ENCODE measurements at places on chromosomes 12 and 14.

- no peak for DNase-seq
Measured at GRCh38 chr12:109020146-109020795, 597 bp downstream of the SVOP start.

DNA sequence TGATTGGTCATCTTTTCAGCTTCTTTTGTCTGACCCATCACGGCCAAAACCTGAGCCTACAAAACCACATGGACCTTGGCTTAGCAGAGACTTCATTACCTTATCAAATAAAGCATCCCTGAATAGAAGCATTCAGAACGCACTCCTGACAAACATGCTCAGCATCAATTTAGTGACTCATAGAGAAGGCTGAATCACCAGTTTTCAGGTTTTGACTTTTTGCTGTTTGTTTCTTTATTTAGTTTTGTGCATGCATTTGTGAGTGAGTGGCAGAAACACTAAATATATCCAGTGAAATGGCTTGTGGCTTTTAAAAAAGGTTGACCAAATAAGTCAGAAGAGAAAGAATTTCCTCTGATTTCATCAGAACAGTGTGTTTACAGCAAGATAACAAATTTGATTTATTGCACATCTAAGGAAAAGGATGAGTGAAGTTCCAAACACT is 19.0 kb upstream of the OVCH1 start:
- DNase-seq, result no peak

DNA sequence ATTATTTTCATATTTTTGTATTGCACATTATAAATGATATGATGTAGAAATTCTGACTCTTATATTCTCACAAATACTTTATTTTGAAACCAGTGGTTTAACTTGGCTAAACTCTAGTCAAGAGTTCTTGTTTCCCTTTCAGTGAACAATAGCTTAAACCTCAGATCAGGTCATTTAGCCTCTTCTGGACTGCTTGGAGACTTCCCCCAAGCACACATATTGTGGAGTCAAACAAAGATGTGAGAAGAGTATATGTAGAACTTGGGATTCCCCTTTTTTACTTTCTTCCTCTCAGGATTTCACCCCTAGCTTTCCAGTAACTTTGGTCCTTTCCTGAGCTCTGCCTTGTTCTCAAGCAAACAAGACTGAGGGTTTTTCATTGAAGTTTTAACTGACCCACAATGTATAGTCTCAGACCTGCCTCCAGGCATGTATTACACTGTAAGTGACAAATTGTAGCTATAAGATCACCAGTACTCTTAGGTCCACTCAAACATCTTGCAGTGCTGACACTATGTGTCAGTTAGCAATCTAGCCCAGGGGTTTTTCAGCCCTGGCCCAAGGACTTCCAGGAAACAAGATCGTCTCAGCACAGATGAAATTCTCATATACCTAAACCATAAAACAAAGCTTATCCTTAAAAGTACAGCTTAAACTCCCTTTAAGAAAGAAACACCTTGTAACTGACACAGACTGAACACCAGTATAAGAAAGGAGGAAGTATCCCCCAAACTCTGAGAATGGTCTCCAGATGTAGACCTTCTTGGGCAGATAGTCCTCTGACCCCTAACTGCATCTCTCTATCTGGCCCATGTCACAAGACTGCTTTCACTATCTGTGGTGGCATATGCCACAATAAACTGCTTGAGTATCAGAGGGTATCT is 98.6 kb downstream of the SLC6A15 start:
- no peak for DNase-seq

DNA sequence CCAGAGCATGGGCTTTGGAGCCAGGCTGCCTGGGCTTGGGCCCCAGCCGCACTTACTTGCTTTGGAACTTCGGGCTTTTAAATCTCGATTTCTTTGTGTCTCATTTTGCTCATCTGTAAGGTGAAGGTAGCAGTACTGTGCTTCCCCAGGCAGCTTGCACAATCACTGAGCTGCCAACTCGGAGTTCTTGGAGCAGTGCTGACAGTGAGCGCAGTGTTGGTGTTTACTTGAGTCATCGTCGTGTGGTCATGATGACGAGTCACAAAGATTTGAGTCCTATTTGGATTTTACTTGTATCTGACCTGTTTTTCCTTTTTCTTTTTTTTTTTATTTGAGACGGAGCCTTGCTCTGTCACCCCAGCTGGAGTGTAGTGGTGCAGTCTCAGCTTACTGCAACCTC is 31.3 kb upstream of the ATF1 start:
- no peak for DNase-seq

GRCh38 chr12:122089077-122089476 is 10.5 kb downstream of the MLXIP start:
- no peak for DNase-seq

DNA sequence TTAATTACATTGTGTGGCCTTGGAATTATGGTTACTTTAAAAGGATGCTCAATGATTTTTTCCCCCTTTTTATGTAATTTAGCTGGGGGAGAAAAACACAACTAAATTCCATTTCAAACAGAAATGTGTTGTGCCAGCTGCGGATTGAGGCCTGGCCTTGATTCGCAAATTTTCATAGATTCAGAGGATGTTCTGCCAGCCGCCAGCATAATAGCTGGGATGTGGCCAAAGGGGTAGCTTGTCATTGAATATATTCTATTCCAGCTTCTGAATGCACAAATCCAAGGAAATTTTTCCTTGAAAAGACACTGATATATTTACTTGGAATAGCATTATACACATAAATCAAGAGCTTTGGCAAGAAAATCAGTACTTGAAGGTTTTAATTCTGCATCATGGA is 43.7 kb downstream of the TRHDE start:
- no peak for DNase-seq

- no peak for DNase-seq
Measured at GRCh38 chr12:104635607-104636343, 179.0 kb downstream of the CHST11 start.

DNA sequence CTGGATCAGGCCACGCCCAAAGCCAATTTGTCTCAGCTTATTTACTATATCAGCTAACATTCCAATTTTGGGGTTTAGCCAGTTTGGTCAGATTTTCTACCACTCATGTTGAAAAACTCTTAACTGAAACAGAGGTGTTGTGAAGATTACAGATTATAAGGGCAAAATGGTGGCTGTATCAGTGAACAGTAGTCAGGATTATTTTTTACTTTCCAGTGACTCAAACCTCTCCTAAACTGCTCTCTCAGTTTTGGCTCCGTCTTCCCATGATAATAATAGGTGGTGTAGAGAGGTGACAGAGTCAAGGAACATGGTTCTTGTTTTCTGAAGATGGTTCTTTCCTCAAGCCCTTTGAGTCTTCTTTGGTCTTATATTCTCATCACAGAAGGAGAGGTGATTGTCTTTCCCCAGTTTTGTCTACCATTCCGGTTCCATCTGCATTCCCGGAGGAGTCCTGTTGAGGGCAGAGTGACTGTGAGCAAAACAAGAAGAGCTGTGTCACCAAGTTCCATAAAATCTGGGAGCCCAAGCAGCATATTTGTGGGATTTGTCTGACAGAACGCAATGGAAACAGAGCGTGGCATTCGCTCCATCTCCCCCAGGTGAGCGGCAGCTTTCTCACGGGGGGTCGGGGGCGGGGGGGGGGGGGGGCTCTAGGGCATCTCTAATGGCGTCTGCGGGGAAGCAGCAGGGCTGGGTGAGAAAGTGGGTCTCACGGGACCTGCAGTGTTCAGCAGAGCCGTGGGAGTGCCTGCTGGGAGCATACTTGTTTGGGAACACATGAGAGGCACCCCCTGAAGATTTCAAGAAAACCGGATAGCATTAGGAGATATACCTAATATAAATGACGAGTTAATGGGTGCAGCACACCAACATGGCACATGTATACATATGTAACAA is 59.1 kb downstream of the TBC1D30 start:
- no peak for DNase-seq

DNA sequence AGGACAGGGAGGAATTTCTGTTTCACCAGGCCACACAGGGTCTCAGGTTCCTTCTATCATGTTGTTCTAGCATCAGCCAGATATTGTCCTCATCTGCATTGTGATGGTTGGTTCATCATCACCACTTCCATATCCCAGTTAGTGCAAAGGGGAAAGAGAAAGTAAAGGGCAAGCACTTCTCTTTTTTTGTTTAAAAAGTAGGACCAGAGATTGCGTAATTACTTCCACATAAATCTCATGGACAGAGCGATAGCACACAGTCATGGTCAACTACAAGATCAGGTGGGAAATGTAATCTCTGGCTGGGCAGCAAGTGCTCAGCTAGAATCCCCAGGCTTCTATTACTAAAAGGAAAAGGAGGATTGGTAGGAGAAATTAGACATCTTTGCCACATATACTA is 155.1 kb downstream of the KIF21A start:
- DNase-seq, result peak; percentile 61

DNA sequence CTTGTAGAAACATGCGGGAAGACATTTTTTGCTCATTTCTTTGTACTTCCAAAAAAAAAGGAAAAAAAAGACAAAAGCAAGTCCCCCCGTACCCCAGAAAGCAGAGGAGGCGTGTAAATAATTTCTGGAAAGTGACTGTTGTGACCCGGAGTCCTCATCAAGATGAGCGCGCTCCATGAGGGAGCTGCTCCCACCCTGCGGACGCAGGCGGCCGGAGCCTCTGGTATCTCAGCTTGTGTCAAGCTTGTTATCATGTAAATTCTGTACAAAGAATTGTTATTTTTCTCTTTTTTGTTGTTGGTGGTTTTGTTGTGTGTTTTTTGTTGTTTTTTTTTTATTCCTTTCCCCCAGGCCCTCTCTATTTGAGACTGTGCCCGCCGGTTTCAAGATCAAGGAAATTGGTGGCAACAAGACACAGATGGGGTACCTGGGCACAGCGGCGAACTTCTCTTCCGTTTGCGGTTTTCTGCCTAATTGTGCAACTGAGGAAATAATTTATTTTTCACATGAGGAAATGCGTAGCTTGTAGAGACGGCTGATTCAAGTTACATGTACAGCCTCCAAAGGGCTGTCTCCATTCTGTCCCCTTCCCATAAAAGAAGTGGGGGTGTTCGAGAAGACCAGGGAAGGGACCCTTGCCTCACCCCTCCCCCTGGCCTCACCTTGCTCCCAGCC is 27.0 kb downstream of the HPD start:
- no peak for DNase-seq

GRCh38 chr12:25713264-25713663 is 160.2 kb upstream of the LMNTD1 start:
- no peak for DNase-seq

DNA sequence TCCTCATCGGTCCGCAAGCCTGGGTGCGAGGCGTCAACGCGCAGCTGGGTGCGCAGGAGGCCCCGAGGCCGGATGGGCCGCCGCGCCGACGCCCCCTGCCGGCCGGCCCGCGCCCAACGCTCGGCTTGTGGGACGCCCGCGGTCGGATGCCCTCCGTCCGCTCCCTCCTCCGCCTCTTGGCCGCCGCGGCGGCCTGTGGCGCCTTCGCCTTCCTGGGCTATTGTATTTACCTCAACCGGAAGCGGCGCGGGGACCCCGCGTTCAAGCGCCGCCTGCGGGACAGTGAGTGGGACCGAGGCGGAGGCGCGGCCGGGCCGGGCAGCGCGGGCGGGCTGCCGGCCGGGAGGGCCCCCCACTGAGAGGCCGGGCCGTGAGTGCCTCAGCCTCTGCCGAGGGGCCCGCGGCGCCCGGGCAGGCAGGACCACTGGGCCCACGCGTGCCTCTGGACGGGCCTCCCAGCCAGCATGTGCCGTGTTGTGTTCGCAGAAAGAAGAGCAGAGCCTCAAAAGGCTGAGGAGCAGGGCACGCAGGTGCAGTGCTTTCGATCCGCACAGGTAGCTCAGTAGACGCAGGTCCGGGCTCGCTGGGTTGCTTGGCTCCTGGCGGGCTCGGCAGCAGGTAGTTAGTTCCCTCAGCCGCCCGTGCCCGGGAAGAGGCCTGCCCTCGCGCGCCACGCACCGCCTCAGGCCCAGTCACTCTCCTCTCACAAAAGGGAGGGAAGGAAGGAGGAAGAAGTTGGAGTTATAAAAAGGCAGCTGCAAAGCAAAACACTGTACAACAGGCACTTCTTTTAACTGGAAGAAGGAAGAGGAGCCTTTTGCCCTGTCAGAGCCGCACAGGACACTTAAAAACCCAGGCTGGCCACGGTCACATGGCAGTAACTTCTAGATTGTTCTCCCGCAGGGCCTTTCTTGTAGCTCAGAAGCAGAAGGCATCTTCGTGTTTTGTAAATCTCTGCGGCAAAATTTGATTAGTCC is at the start of gene TOMM20L:
Gene TOMM20L (plus strand): TSS at position 119 of the 977 bp plus-strand sequence. CDS start 28 bp downstream, at position 147.
- peak; percentile 86 for DNase-seq

- peak; percentile 51 for DNase-seq
Measured at GRCh38 chr12:26701604-26702215, 131.3 kb downstream of the ITPR2 start.

GRCh38 chr14:95088665-95089064 is 68.7 kb downstream of the DICER1 start:
- DNase-seq, result no peak

DNA sequence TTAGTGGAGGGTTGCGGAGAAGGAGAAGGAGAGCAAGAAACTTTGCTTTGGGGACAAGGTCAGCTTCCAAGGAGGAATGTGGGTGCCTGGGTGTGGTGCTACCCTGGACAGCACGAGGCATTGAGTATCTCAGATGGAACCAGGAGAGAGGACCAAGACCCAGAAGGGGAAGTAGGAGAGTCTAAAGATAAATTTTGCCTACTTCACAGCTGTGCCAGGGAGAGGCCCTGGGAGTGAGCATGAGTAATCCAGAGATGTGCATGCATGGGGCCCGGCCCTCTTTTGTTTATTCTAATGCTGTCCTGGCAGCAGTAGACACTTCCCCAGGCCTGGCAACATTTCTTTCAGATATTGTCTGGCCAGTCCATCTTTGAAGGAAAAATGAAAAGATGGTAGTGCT is 49.5 kb upstream of the GNPNAT1 start:
- no peak for DNase-seq

DNA sequence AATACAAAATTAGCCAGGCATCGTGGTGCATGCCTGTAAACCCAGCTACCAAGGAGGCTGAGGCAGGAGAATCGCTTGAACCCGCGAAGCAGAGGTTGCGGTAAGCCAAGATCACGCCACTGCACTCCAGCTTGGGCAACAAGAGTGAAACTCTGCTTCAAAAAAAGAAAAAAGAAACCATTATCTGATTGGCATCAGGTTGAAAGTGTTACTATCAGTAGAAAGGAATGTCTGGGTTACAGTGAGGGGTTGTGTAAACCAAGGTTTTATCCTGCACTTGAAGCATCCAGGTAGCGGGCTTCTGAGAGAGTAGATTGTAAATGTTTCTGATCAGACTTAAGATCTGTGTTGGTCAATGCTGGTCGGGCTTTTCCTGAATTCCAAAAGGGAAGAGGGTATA is 14.1 kb upstream of the OXA1L start:
- no peak for DNase-seq
